ENCODE measurements at places on chromosomes 5 and 9.

GRCh38 chr5:72314571-72315172 is 5.4 kb downstream of the MRPS27 start:
- no peak for DNase-seq

DNA sequence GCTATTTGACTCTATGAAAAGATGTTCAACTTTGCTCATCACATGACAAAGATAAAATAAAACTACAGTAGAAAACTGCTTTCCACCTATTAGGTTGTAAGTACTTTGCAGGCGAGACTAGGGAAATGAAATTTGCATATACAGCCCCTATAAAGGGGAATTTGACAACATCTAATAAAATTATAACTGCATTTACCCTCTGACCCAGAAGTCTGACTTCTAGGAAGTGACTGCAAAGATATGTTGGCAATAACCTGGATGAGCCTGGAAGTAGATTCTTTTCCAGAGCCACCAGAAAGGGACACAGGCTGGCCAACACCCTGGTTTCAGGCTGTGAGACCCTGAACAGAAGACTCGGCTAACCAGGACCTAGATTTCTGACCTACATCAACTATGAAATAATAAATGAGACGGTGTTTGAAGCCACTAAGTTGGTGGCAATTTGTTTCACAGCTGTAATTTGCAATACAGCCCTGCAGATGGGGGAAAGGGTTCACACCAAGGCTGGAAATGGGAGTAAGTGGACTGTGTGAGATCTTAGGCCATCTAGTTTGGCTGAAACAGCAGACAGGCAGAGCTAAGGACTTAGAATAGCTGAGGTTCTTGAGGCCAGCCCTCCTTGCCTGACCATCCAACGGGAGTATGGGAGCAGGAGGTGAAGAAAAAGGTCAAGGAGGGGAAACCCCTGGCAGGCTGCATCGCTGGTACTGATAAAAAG is 106.6 kb downstream of the SIL1 start:
- DNase-seq, result no peak

DNA sequence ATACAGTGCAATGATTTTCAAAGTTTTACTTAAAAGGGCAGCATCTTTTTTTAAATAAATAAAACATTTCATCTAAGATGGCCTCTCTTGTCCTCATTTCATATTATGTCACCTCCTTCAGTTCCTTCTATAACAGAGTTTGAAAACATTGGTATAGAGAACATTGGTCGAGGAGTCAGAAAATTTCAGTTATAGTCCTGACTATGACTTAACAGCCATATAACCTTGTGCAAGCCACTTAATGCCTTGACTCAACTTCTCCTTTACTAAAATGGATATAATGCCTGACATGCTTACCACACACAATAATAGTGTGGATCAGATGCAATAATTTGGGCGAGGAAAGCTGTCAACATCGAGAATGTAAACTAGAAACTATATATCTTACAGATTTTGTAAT is 22.6 kb downstream of the SSBP2 start:
- DNase-seq, result no peak

- no peak for DNase-seq
Observed at GRCh38 chr9:115403753-115404152, 285.8 kb upstream of the TNC start.

GRCh38 chr9:131589993-131590392 is 44.7 kb downstream of the PRRT1B start:
- no peak for DNase-seq

GRCh38 chr9:119159386-119159785 is 209.8 kb downstream of the BRINP1 start:
- no peak for DNase-seq

- DNase-seq, result no peak
Observed at GRCh38 chr9:129987047-129987446, 55.9 kb downstream of the FNBP1 start.

GRCh38 chr9:137464291-137464999 is 5.3 kb upstream of the NSMF start:
- DNase-seq, result peak; percentile 39

- DNase-seq, result no peak
Observed at GRCh38 chr5:122264610-122265009, 47.4 kb upstream of the SNCAIP start.

GRCh38 chr9:73039271-73040263 is 86.7 kb upstream of the ALDH1A1 start:
- DNase-seq, result no peak

GRCh38 chr5:143534761-143535154 is 131.3 kb upstream of the NR3C1 start:
- DNase-seq, result no peak

DNA sequence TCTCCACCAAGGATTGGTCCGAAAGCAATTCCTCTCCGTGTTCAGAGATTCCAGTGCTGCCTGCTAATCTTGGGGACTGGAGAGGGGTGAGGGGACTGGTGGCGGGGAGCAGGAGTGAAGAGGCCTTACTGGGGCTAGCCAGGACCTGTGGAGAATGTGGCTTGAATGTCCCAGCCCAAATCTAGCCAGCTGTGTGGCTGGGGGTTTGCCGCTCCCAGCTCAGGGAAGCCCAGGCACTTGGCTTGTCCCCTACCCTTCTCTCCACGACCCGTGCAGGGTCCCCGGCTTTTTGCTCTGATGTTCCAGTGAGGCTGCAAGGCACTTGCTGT is 2.4 kb downstream of the N4BP3 start:
- DNase-seq, result no peak

DNA sequence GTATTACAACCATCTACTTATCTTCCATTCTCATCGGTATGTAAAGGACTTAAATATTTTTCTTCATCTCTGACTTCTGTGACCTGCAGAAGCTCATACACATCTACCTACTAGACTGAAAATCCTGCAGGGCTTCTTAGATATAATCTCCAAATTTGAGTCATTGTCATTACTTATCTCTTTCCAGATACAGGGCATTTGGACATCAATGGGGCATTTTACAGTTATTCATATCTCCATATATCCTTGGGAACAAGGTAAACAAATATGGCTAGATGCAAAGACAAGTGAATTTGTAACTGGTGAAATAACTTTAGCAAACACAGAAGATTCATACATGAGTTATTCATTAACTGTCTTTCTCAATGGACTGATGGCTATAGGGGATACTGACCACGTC is 37.7 kb upstream of the IL7R start:
- DNase-seq, result no peak

DNA sequence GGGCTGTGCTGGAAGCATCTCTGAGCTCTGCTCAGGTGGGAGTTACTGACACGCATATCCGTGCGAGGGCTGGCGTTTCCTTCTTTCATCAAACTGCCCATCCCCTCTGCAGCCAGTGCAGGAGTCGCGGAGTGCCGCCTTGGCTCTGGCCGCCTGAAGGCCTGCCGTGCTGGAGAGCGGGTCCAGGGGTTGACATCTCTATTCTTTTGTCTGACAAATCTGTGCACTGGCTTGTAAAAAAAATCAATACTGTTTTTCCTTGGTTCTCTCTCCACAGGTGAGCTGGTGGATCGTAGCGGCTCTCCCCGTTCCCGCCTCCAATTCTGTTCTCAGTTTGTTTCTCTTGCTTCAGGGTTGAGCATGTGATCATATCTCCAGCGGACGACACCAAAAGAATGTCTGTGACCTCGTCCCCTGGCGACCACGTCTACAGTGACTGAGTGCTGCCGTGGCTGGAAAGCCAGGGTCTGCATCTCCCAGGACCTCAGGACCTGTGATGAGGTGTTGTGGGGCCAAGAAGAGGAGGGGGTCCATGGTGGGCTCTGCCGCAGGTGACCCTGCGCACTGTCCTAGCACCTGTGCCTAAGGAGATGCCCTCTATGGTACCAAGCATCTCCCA is 214.3 kb upstream of the IRX4 start:
- DNase-seq, result no peak

DNA sequence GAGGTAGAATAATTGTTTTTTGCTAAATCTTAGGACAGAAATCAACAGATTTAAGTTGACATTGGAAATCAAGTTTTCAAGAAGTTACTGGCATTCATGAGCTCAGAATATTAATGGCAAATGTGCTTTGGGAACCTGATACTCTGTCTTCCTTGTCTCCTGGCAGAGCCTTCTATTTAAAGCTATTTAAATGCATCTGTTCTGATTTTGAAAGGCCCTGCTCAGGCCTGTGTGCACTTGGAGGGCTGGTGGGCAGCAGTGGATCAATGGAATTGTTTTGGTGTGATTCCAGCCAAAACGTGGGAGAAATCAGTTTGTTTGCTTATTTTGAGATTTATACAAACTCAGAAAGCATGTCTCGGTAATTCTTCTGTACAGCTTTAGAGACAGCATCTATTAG is 38.5 kb downstream of the FBXL7 start:
- DNase-seq, result no peak

GRCh38 chr5:132013711-132014110 is 2.3 kb upstream of the ACSL6 start:
- DNase-seq, result peak; percentile 28

DNA sequence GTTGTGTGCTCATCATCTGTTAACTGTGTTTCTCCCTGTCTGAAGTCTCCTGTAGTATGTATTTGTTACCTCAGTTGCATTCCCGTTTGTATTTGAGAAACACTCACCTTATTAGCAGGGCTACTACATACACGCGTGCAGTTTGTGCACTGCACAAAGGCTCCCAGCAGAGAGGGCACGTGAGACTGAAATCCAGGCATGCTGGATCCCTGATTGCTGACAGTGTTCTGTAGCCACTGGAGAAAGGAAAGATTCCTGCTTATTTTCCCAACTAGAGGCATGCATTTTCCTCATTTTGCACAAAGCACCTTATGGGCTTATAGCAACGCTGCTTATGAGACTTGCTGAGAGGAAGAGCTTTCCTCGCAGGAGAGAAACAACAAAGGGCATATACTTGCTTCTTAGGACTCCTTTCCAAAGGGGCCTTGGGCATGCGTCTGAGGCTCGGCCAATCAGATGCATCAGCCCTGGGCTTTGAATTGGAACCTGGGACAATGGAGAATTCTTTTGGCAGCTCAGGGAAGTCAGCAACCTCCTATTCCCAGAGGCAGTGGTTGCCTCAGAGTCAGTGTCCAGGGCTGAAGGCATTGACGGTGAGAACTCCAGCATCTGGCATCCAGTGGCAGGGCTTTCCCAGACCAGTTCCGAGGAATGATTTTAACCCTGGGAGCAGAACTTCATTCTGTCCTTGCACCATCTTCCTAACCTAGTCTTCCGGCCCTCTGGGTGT is 9.9 kb upstream of the MEGF10 start:
- no peak for DNase-seq

GRCh38 chr5:153807801-153808200 is 230.9 kb downstream of the FAM114A2 start:
- no peak for DNase-seq

- DNase-seq, result no peak
Observed at GRCh38 chr9:89701221-89701798, 96.5 kb downstream of the GADD45G start.

- no peak for DNase-seq
Observed at GRCh38 chr5:43245724-43246385, 53.8 kb downstream of the NIM1K start.

GRCh38 chr5:539469-540070 is 15.3 kb upstream of the SLC9A3 start:
- peak; percentile 40 for DNase-seq

GRCh38 chr5:101796427-101796826 is 499.7 kb downstream of the SLCO4C1 start:
- DNase-seq, result no peak

DNA sequence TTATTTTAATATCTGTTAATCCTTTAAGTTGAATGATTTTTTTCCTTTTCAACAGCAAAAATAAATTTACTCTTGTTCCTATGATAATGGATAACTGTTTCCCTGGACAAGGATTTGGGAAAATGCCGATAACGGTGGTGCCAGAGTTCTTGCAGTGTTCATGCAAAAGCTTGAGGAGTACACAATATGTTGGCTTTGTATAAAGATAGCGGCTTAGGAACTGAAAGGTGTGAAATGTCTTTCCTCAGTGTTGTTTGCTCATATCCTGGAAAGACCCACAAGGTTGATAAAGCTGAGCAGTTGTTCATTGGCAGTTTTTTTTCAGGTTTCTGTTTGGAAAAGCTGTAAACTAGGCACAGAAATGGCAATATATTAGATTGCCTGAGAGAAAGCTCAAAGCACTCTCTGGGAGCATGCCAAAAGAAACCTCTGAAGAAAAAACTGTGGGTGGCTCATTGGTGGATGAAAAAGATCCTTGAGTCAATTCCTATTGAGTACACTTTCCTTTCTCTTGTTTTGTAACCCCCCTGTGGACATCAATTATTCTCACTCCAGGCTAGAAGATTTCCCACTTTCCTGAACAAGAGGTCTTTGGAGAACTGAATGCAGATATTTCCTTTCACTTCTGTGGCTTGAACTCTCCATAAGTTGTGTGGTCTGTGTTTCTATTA is 117.2 kb upstream of the RGMB start:
- DNase-seq, result no peak

DNA sequence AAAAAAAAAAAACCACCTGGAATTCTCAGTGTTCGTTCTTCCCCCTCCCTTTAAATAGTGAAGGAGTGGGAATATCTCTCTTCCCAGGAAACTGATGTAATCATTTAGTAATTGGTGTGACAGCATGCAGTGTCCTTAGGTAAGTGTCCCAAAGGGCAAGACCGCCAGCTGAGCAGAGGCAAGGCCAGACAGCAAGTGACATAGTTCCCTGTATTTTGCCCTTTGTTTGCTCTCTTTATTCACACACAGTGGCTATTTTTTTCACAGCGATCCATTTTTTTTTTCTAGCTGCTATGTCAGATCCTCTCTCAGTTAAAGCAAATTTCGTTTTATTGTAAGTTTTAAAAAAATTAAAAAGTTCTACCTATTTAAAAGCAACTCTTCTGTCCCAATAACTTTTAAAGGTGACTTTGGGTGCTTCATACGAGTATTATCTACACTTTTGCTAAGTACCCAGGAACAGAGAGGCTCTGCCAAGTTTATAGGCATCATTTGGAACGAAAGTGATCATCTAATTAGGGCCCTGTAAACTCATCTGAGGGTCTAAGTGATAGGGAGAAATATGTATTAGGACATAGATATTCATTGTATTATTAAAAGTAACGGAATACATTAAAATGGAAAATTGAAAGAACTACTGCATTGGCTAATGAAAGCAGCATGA is 98.2 kb upstream of the ALDH1A1 start:
- DNase-seq, result no peak
